ENCODE measurements at places on chromosomes 1 and 21. TPM values are rescaled to one million over a fixed set of nuclear protein-coding genes. Genes with fewer than 3 reads are reported as not detected.

Gene IVL
- total RNA-seq: not detected

Gene OR2T35
- not detected for total RNA-seq

Gene FCRL6
- 0.54 TPM for total RNA-seq

Gene SMIM1
- 3.8 TPM for total RNA-seq

Gene KRTAP23-1
- not detected for total RNA-seq

Gene SRP9
- 149 TPM for total RNA-seq

Gene L1TD1
- total RNA-seq: 0.04 TPM

Gene WNT2B
- total RNA-seq: 0.39 TPM

Gene FRRS1
- total RNA-seq: 43.2 TPM

Gene PLEKHM2
- 18.1 TPM for total RNA-seq

Gene SPATA21
- 1.8 TPM for total RNA-seq

Gene ACTA1
- total RNA-seq: 1.3 TPM

Data from right lobe of liver (tissue), 6 donors.